ENCODE measurements at places on chromosomes 4 and X.
A peak's percentile ranks its signal among the peaks of the same experiment; 100 is the strongest.

DNA sequence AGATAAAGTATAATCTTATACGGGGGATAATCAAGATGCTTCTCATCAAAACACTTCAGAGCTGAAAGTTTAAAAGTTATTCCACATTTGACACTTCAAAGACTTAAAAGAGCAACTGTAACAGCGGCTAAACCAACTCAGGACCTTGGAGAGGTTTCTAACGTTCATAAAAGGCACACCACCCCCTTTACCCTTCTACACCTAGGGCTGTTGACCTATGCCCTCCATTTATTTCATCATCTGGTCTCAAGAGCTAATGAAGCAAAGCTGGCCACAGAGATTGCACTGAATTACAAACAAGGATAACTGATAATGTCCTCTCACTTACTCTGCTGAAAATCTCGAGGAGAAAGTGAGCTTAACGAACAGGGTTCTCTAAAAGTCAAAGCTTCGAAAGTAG is 1.1 kb upstream of the RPS6KA6 start:
- no peak for DNase-seq

- no peak for DNase-seq
Measured at GRCh38 chr4:22512306-22512705, 3.6 kb downstream of the ADGRA3 start.

- DNase-seq: no peak
Measured at GRCh38 chr4:98786866-98787265, 128.5 kb upstream of the TSPAN5 start.

DNA sequence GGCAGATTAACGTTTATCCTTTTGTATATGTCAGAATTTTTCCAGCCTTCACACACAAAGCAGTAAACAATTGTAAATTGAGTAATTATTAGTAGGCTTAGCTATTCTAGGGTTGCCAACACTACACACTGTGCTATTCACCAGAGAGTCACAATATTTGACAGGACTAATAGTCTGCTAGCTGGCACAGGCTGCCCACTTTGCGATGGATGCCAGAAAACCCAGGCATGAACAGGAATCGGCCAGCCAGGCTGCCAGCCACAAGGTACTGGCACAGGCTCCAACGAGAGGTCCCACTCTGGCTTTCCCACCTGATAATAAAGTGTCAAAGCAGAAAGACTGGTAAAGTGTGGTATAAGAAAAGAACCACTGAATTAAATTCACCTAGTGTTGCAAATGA is 94.8 kb downstream of the TET2 start:
- no peak for DNase-seq

DNA sequence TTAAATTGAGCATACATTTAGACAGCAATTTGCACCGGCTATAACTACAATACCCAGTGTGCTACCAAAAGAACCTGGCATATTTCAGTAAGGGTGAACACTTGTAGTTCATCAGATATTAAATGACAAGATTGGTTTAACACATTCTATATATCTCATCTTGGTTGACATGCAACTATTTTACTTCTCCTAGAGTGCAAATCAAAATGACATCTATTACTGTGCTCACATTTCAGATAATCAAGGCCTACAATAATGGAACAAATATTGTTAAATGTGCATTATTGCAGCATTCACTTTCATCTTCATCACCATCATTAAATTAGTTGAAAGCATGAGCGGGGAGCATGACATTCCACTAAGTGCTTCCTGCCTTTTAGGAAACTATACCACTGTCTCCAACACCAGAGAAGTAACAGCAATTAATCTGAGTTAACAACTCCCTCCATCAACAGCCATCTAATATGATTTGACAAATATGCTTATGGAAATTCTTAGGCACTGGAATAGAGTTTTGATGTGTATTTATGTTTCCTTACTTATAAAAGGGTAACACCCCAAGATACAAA is 209.8 kb upstream of the SLIT2 start:
- no peak for DNase-seq

DNA sequence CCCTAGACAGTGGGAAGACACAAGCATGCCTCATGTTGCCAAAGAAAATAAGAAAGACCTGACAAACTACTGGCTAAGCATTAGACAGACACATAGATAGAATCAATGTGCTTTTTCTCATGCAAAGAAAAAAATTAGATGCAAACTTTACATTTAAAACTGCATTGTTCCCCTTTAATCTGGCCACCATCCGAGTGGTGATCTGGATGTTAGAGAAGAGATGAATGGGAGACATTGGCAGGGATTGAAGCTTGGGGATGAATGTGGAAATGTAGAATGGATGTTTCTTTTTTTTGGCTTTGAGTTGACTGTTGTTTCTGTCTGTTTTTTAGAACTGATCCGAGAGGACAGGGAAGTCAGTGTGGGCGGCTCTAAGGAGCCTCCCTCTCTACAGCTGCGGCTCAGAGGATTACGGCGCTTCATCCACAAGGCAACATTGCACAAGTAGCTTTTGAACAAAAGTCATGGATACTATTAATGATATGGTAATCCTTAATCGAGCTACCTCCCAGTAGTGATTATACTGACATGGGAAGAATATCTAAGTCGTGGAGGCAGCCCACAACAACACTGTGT is 53.0 kb downstream of the HELT start:
- no peak for DNase-seq

- no peak for DNase-seq
Measured at GRCh38 chr4:96675896-96676295, 836.0 kb downstream of the PDHA2 start.

- no peak for DNase-seq
Measured at GRCh38 chrX:19789782-19790181, 97.6 kb downstream of the SH3KBP1 start.

DNA sequence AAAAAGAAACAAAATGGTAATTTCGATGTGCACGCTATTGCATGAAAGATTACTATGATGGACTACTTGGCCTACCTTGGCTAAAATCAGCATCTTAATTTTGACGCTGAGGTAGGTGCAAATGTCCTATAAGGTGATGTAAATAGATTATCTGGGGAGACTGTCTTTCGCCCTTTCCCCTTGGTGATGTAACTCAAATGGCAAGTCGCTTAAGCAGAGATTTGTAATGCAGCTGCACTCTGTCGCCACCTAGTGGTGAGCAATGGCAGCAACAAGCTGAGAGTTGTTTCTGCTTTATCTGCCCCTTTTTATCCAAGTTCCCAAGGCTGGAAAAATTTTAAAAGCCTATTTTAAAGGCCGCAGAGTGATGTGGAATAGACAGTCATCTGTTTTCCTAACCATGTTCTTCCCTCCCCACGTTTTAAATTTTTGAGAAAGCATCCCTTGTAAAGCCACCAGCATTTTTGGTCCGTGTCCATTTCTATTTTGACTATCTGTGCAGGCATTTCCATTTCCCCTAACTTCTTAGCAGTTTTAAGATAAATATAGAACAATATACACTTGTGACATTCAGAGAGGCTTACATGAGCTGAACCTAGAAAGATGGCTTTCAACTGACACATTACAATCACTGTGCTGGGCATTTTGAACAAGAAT is 62.4 kb upstream of the PDLIM3 start:
- DNase-seq: peak; percentile 73

- DNase-seq: no peak
Measured at GRCh38 chr4:127445471-127445870, 187.3 kb upstream of the INTU start.

GRCh38 chrX:69951753-69952152 is 98.0 kb downstream of the AWAT2 start:
- no peak for DNase-seq

GRCh38 chr4:89266128-89266527 is 41.5 kb downstream of the GPRIN3 start:
- no peak for DNase-seq

DNA sequence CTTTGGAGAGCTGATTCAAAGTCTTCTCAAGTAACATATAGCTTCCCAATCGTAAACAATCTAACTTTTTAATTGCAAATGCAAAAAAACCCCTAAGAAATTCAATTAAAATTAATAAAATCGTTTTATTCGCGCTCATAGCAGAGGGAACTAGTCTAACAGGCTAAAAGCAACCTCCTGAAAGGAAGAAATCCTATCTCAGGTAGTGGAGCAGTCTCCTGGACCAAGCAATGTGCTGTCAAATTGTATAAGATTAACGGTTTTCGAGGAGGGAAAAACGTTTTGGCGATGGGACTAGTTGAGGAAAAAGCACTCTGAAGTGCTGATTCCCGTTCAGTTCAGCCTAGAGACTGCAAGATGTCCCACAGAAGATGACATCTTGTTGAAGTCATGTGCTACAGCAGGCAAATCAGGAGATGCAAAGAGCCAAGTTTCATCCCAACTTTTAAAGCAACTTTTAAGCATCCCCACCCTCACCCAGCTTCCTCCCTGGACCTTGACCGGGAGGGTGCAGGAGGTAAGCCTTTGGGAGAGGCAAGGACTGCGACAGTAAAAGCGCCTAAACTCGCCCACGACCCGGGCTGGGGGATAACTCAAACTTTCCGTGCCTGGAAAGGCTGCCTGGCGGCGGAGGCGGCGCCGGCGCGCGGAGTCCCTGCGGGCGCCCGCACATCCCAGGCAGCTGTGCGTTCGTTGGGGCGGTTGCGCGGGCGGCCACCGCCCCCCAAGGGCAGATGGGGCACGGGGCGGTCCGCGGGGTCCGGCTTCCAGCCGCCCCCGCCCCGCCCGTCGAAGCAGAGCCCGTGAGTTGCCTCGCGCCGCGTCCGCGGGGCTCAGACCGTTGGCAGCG is 784 bp downstream of the MAP7D3 start:
- peak; percentile 32 for DNase-seq
